ENCODE measurements at places on chromosomes 6 and 20. TPM values are rescaled to one million over a fixed set of nuclear protein-coding genes. Genes with fewer than 3 reads are reported as not detected.

The DACT2 gene
- not detected for total RNA-seq

DNA sequence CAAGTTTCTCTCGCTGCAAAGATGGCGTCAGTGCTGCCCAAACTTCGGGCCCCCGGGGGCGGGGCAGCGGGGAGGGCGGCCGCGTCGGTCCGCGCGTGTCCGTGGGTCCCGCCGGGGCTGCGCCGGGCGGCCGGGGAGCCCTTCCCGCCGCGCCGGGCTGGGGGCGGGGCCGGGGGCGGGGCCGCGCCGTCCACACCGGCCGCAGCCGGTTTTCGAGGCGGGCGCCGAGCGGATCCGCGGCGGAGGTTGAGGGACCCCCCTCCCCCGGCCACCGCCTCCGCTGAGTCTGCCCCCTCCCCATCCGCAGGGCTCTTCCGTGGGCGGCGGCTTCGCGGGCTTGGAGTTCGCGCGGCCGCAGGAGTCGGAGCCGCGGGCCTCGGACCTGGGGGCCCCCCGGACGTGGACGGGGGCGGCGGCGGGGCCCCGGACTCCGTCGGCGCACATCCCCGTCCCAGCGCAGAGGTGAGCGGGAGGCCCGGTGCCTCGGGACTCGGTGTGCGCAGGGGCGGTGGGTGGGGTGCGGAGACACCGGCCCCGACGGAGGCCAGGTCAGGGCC is 572 bp downstream of the SLC2A4RG start:
- no peak for DNase-seq

GRCh38 chr6:2111162-2111677 is 134.2 kb downstream of the GMDS start:
- DNase-seq, result no peak

DNA sequence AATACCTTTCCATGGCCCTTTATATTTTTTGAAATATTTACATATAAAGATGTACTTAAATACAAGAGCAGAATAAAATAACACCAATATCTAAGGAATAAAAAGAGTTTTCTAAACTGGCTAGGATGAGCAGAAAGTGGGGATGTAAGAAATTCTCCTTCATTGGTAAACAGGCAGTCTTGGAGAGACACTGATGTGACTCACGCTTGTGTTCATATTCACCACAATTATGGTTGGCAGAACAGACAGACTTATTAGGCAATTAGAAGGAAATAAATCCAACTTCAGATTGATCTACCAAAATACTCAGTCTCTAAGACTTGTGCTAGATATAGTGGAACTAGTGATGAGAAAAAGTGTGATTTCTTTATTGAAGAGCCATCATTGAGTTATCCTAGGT is 463.7 kb downstream of the CDC5L start:
- DNase-seq, result no peak

All from HFFc6 (cell line).